ENCODE measurements at places on chromosomes 4 and X. TPM values are rescaled to one million over a fixed set of nuclear protein-coding genes. Genes with fewer than 3 reads are reported as not detected.

The KLHL4 gene
- total RNA-seq, result 0.21 TPM

The CXXC4 gene
- total RNA-seq, result not detected

The SLC16A2 gene
- total RNA-seq, result 10.7 TPM

The CFAP299 gene
- not detected for total RNA-seq

The USP51 gene
- 9.0 TPM for total RNA-seq

The NKX3-2 gene
- total RNA-seq, result not detected

The POLA1 gene
- total RNA-seq, result 6.0 TPM

The SPP1 gene
- 0.75 TPM for total RNA-seq

The COX7B2 gene
- total RNA-seq, result not detected

GRCh38 chr4:128591482-128591881, 218.0 kb upstream of the JADE1 start:
- no peak for DNase-seq

DNA sequence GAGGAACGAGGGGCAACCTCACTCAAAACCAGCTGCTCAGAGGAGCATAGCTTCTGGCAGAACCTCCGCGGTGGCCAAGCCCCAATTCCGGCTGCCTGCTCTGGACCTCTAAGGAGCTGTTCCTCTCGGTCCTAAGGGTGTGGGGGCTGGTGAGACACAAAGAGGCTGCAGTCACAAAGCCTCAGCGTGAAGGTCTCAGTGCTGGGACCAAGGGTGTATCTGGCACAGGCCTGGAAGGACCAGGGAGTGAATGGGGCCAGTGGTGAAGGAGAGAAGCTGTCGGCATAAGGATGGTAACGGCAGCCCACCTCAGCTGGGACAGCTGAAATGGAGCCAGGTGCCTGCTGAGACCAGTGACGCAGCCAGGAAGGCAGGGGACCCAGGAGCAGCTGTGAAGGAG, 5.3 kb downstream of the PDE6B start:
- no peak for DNase-seq

- DNase-seq, result no peak
These were observed 7.6 kb downstream of the MAD2L1 start for GRCh38 chr4:120059036-120059435.

DNA sequence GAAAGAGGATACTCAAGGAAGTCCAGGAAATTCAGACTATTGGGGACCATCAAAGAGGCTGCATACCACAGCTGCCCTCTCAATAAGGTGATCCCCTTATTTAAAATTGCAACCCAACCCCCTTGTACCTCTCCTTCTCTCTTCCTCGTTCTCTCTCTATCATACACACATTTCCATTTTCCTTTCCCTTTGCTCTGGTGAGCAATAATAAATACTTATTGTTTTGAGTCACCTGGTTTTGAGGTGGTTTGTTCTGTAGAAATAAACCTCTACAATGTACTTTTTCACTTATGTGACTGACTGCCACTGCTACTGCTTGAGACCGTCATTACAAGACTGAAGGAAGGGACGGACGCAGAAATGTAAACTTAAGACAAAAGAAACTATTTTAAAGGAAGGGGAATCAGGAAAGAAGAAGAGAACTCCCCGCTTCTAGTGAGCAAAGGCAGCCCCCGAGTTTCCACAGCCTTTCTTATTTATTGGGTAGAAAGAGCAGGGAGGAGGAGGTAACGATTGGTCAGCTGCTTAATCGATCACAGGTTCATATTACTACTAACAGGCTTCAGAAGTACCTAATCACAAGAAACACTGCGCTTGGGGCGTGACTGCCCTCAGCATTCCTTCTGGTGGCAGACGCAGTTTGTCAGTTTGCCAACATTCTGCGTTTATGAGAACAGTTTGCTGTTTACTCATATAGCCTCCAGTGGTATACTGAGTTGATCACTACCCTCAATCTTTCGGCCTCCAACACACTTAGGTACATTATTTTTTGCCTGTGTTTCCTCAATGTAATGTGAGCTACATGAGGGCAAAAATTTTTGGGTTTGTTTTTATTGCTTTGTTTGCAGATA, 16.9 kb upstream of the TMEM165 start:
- no peak for DNase-seq

GRCh38 chr4:144501231-144501780, 144.7 kb upstream of the HHIP start:
- DNase-seq, result no peak

- no peak for DNase-seq
These were observed 685 bp downstream of the TASL start for GRCh38 chrX:30576881-30577280.

GRCh38 chrX:1483843-1484637, 31.3 kb upstream of the ASMTL start:
- peak; percentile 33 for DNase-seq

DNA sequence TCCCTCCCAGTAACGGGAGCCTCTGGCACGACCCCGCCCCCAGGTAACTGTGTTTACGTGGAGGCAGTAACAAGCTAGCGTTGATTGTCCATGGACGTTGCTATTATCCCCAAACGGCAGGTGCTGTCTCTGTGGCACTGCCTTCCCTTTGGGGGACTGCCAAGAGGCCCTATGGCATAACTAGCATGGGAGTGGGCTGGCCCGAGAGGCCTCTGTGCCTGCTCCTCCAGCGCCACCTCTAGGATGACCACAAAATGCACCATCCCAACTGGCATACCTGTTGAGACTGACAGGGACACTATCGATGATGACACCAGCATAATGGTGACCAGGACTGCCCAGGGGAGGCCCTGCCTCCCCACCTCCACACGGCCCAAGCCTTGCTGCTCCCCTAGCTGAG, 1.5 kb downstream of the SRPK3 start:
- DNase-seq, result no peak

- DNase-seq, result no peak
These were observed 148.8 kb upstream of the MID1 start for GRCh38 chrX:10769195-10769594.

DNA sequence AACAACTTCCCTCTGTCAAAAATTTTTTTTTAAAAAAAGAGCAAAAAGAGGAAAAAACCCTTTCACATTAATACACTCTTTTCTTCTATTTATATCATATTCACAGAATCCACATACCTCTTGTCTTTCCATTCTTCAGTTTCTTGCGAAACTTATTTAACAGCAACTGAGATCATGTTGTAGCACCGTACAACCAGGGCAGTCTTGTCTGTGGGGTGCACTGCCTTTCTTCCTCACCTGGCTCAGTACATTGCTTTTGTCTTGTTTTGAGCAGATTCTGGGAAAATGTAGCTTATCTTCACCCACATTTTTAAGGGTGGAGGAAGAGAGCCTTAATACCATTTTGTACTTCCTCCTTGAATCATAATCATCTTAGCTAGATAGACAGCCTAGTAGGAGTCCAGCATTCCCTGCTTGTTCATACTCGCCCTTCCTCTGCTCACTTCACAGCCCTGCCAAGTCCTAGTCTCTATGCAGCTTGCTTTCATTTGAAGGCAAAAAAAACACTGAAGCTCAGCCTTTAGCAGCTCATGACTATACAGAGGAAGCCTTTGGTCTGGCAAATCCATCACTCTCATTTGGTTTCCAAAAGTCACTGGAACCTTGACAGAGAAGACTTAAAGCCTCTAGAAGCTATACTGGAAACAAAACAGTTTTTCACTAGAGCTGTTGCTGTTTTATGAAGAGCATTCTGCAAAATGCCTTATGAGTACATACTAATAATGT, 140.6 kb upstream of the BANK1 start:
- no peak for DNase-seq

GRCh38 chr4:120636120-120636630, 286.4 kb downstream of the PRDM5 start:
- DNase-seq, result no peak

DNA sequence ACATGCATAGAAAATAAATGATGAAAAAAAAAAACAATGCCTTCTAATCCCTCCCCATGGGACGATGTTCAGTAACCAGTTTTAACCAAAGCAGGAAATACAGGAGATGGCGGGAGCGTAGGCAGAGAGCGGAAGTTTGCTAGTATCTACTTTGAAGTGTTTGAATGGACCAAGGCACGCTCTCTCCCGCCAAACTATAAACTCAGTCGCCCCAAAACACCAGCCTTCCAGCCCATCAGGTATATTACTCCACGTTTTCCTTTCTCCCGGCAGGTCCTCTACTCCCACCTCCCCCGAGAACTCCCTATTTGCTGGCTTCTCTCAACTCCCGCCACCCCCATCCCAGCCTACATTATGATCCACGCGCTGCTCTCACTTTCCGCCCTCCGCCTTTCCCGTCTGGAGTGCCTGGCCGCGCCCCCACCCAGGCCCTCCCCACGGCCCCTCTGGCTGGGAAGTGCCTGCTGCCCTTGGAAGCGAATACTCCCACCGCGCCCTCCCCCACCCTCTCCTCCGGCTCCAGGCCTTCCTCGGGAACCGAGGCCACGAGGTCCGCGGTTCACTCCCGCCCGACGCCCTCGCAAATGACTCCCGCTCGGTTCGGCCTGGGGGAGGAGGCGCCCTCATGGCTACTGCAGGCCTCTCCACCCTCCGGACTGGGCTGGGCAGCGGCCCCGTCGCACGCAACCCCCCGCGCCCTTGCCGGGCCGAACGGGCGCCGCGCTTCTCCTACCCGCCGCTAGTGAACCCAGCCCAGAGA, 723 bp downstream of the DHX15 start:
- peak; percentile 12 for DNase-seq

GRCh38 chr4:3221184-3221494, 27.8 kb upstream of the MSANTD1 start:
- DNase-seq, result no peak

GRCh38 chrX:69530306-69530705, 26.2 kb downstream of the NALF2 start:
- DNase-seq, result no peak

DNA sequence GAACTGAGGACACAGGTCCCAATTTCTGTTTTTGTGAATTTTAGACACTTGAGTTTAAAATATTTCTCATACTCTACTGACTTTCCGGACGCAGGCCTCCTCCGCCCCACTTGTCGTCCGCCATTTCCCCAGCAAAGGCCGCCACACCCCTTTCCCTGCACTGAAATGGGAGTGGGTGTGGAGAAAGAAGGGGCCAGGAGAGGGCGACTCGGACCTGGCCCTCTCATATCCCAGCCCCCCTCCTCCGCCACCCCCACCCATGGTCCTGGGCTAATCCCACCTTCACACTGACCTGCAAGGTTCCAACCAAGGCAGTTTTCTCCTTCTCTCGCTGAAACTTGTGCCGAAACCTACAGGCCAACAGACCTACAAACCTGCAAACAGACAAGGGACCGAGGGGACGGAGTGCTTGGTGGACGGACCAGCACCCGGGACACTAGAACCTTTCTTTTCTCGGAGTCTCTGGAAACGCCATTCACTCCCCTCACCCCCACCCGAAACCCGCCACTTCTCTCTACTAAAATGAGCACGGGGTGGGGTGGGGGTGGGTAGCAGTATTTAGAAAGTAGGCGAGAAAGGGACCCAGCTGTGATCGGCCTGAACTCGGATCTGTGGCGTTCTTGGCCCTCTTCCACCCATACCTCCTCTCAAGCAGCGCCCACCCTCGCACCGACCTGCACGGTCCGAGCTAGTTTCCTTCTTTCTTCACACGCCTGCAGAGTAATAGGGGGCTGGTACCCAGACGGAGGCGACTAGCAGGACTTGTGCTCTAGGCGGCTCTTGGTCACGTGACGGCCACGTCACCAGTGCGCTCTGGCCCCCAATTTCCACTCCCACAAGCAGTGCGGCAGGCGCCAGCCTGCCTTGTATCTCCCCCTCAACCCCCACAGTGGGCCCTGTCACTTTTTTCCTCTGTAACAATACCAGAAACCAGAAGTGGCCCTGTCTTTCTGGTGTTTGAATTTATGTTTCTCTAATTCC, at the start of gene ARMCX6:
TSS of gene ARMCX6 (minus strand) at position 790 of the 981 bp plus-strand sequence. CDS start 1,380 bp downstream, outside the sequence.
- DNase-seq, result peak; percentile 54

DNA sequence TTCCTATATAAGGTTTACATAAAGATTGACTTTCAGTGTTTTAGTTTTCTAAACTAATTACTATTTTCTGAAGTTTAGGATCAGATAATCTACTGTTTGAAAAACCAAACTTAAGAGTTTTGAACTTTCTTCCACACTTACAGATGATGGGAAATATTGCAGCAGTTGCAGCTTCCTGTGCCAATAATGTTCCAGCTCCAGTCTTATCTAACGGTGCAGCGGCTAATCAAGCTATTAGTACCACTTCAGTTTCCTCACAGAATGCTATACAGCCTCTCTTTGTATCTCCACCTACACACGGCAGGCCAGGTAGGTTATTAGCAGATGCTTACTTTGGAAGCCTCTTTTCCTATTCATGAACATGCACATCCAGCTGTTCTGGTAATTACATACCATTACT, 55.6 kb downstream of the ALG13 start:
- no peak for DNase-seq
